Right hindlimb (tissue), 1 donor: ENCODE measurements at places on chromosomes 4 and X.

- DNase-seq = no peak
Observed at GRCh38 chrX:4185086-4185485, 471.6 kb upstream of the PRKX start.

DNA sequence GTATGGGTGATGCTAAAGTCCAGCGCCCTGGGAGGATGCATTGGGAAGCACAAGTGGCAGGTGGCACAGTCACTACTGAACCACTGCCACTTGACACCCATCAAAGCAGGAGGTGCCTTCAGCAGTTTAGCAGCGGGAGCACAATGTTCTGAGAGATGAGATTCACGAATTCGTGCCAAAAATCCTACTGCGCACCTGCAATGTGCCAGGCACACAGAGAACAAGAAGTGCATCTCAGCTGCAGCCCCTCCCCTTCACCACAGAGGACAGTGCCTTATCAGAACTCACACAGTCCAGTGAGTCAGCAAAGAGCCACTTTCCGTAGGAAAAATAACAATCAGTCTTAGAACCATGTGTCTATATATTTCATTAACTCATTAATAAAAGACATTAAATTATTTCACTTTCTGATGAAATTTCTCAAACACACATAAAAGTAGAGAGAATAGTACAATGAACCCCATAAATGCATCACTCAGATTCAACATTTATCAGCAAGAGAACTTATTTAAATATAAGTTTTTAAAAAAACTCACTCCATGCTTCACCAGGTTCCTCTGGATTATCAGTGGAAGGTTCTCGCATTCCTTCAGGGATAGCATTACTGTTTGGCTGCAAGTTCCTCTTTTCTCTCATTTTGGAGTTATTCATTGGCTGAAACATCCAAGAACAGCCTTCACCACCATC lies 47.0 kb downstream of the BEND2 start:
- no peak for DNase-seq

- no peak for DNase-seq
Observed at GRCh38 chrX:68443155-68443868, 10.0 kb upstream of the OPHN1 start.

GRCh38 chr4:76270244-76271175 lies 19.0 kb downstream of the FAM47E start:
- DNase-seq = no peak

GRCh38 chr4:36278789-36279188 lies 2.6 kb upstream of the DTHD1 start:
- no peak for DNase-seq

- no peak for DNase-seq
Observed at GRCh38 chr4:148823419-148823769, 381.2 kb upstream of the NR3C2 start.

- no peak for DNase-seq
Observed at GRCh38 chr4:150720973-150721518, 139.1 kb downstream of the MAB21L2 start.
